ENCODE measurements at places on chromosomes 4 and X.

DNA sequence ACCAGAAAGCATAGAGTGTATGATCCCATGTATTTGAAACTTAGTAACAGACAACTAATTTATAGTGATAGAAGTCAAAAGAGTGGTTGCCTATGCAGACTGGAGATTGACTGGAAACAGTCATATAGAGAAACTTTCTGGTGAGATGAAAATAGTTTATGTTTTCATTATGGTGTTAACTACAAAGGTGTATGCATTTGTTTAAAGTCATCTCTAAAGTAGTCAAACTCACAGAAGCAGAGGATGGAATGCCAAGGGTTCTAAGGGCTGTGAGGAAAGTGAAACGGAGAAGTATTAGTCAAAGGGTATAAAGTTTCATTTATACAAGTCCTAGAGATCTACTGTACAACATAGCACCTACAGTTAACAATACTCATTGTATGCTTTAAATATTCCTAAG is 45.8 kb downstream of the ENOX2 start:
- DNase-seq = no peak

GRCh38 chr4:20181926-20182325 is 69.8 kb upstream of the SLIT2 start:
- DNase-seq = no peak

- no peak for DNase-seq
Measured at GRCh38 chr4:610411-611261, 14.7 kb upstream of the PDE6B start.

DNA sequence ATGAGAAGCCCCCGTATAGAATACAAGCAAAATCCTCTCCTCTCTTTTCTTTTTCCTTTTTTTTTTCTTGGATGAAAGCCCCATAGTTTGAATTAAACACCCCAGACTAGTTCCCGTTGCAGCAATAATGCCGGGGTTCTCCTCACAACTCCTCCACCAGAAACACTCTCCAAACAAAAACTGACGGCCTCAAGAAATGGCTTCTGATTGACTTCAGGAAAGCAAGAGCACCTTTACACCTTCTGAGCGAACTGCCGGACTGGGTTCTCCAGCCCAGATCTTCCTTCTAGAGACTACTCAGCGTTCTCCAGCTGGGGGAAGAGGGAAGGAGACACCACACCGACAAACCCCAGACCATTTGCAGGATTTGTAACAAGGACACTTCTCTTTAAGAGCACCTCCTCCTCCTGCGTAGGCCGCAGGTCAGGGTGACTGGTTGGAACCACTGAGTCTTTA is 4.0 kb downstream of the HAND2 start:
- DNase-seq = no peak

- no peak for DNase-seq
Measured at GRCh38 chr4:39469429-39470077, 10.7 kb downstream of the LIAS start.

GRCh38 chr4:141041021-141041476 is 92.2 kb downstream of the RNF150 start:
- no peak for DNase-seq

DNA sequence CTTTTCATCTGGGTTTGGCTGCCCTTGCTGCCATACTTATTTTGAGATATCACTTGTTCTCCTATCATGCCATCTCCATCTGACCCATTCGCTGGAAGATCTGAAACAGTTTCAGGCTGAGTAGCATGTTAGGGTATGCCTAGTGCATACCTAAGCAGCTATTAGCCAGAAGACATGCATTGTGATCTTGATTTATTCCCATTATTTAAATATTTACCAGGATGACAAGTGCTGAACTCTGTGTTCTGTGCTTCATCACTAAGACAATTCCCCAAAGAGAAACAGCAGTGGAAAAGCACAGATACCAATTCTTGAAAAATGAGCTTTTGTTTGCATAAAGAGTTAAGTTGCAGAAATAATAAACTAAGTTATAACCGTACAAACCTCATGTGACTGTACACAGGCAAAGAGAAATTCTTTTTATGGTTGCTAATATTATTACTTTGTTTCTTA is 271.0 kb upstream of the ARSJ start:
- DNase-seq = no peak

DNA sequence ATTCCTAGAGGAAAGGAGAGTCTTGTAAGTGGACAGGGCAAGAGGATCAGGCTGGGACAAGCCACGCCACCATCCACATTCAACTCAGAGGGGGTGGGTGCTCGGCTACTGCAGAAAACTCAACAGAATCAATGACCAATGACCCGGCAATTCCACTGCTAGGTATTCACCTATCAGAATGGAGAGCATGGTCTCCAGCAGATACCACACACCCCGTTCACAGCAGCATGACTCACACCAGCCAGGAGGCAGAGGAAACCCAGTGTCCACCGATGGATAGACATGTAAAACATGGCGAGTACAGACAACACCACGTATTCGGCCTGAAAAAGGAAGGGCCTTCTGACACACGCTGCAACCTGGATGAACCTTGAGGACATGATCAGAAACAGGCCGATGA is 175.9 kb downstream of the AFAP1 start:
- no peak for DNase-seq

- no peak for DNase-seq
Measured at GRCh38 chrX:44913656-44914531, 40.9 kb downstream of the KDM6A start.

DNA sequence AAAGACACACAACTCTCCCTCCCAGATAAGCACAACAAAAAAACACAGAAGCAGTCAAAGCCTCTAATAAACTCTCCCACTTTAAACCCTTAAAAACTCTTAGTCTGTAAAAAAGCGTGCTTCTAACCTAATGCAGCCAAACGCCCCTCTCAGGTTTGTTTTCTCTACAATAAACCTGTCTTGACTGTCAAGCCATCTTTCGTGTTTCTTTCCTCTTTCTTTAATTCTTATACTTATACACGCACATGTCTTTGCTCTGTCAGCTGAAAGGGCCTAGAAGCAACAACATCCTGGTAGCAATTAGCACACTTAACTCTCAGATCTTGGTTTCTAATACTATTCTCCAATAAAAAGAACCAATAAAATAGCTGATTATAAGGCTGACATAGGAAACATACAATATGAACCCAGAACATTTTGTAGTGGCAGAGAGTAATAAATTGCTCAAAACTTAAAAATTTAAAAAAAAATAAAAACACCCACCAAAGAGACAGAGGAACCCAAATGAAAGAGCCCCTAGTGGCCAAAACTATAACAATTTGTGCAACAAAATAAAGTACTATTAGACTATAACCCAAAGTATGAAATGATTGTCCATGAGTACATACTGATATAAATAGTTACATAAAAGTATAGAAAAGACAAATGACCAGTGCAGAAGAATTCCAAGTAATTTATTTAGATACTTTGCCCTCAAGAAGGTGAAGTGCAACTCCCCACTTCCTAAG is 440.4 kb upstream of the ADGRL3 start:
- no peak for DNase-seq

- no peak for DNase-seq
Measured at GRCh38 chr4:164058776-164059445, 564.4 kb downstream of the TMA16 start.

GRCh38 chrX:23694606-23695005 is 27.3 kb downstream of the PRDX4 start:
- DNase-seq = no peak

GRCh38 chr4:86026720-86027119 is 333.1 kb downstream of the MAPK10 start:
- no peak for DNase-seq

DNA sequence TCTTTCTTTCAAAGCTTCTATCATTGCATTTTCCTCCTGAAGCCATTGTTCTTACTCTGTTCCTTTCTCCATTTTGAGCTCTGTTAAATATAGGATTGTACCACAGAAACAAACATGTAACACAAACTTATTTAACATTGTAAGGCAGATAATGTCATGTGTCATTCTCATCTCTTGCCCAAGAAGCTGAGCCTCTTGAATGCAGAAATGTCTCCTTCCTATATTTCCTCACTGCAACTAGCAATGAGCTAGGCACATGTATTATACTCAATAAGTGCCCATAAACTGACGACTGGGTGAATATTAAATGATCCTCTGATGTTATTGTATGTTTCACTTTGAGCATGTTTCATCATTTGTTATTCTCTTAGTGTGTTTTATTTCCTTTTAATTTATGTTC is 56.7 kb upstream of the SLC7A11 start:
- DNase-seq = no peak

- no peak for DNase-seq
Measured at GRCh38 chrX:80423744-80424143, 3.5 kb downstream of the TENT5D start.

- no peak for DNase-seq
Measured at GRCh38 chrX:43633081-43633480, 23.0 kb upstream of the MAOA start.

- no peak for DNase-seq
Measured at GRCh38 chr4:82785611-82786400, 12.8 kb downstream of the SCD5 start.

GRCh38 chr4:7630568-7631287 is 196.0 kb upstream of the PSAPL1 start:
- DNase-seq = peak; percentile 16

GRCh38 chrX:48530736-48531135 is 8.8 kb upstream of the TBC1D25 start:
- DNase-seq = no peak

DNA sequence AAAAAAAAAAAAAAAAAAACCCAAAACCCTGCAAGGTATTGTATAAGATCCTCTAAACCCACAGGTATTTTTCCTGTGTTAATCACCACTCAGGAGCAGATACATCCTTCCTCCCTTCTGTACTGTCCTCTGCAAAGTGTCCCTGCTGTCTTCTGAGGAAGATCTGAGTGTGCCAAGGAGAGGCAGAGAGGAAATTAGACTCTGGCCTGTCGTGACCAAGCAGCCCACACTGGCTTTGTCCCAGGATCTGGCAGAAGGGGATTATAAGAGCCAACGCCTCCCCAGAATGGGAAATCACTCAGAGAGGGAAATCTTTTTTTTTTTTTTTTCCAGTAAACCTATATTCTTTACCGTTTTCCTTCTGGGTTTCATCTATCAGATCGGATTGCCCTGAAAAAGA is 39.6 kb downstream of the PTCHD1 start:
- peak; percentile 25 for DNase-seq

DNA sequence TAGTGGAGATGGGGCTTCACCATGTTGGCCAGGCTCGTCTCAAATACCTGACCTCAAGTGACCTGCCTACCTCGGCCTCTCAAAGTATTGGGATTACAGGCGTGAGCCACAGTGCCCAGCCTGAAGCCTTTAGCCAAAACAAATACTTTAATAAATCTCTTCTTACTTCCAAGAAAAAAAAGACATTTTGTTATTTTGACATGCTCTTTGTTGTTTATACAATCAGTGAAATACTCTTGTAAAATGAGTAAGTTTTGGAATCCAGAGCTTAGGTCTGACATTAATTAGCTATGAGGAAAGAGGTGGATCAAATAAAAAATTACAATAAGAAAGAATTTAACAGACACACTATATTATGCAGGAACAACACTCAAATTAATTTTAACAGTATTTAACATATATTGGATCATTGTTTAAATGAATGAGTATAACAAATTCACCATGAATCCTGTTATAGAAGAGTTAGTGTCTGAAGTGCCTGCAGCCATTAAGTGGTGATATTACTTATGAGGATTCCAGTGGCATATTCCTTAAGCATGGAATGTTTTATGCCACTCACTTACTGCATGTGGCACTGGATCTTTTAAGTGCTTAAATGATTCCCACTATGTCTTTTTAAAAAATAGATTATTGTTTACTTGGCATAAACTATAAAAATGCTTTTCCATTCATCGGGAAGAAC is 260.1 kb upstream of the GIMD1 start:
- DNase-seq = no peak

- no peak for DNase-seq
Measured at GRCh38 chr4:168677063-168677462, 180.2 kb downstream of the PALLD start.

GRCh38 chrX:119753001-119753400 is 5.4 kb upstream of the SOWAHD start:
- no peak for DNase-seq

DNA sequence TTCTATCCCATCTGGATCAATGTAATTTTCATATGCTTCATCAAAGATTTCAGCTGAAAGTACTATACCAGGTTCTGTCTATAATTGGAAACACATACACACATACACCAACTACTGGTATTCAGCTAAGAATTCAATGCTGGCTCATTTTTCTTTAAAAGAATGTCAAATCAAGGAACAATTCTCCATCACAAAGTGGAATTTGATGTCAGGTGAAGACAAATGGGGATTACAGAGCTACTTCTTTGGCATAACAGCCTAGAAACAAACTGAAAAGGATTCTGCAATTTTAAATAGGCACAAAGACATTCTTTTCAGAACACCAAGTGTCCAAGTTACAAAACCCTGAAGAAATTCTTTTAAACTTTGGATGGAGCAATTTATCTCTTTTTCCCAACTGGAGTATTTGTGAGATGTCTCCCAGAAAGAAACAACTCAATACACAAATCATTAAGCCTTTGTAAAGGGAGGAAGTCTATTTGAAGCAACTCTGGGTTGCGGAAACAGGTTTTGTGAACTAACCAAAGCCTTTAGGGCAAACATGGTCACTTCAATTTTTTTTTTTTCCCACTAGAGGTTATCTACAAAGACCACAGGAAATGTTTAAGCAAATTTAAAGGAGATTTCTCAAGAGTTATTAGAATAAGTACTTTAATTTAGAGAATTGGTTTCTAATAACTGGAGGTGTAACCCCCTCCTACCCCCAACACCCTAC is 1.9 kb upstream of the FAM9C start:
- no peak for DNase-seq

DNA sequence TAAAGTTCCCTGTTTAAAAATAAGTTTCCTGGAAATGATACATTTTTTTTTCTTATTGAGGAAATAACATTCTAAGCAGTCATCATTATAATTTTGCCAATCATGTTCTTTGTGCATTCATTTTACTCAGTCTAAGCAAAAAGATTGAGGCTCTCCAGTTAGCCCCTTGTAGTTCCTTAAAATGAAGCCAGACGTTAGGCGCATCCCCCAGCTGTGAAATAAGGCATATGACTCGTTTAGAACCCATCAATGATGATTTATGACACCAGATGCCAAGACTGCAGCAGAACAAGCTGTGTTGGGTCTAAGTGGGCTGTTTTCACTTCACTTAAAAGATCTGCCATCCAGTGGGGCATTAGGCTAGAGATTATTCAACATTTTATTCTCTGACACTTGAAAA is 17.0 kb downstream of the PDGFC start:
- DNase-seq = no peak

- no peak for DNase-seq
Measured at GRCh38 chr4:76830964-76831703, 66.8 kb downstream of the SOWAHB start.

- no peak for DNase-seq
Measured at GRCh38 chrX:130788786-130789581, 114.0 kb downstream of the ENOX2 start.

DNA sequence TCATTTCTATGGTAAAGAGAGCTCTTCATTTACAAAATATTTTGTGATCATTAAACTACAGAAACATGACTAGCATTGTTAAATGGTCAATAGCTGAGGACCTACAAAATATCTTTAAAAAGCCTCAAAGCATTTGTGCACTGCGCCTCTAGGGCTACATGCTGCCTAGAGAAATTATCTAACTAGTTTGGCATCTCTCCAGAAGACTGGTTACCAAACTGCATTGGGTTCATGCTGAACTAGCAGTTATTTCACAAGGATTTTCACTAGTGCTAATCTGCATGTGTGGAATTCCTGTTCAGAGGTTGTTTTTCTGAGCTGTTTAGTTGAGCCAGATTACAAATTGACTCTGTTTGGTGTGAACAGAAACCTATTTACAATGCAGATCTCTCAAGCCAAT is 58.5 kb upstream of the PITX2 start:
- DNase-seq = no peak

Measured in cerebellar nuclear complex (tissue), 1 donor.